ENCODE measurements at places on chromosomes 16 and 17.

DNA sequence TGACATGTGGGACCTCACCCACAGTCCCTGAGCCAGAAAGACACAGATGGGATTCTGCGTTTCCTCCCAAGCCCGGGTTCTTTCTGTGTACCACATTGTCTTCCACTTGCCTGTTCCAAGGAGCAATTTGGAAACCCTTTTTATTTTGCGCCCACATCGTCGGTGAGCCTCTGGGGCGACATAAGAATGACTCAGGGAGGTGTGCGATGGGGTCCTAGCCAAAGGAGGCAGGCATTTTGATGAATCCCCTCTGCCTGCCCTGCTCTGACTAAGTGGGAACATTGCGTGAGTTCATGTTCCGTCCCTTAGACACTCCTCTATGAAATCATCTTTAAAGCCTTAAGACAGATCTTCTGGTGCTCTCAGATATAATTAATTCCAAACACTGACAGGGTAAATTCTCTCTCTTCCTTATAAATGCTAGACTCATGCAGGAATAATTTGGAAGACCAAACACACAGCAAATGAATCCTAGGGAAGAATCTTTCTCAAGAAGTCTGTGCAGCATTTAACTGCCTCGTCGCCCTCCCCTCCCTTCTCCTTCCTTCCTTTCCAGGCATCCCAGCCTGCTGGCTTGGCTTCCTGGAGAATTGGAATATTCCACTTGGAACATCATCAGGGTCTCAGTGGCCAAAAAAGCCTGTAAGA is 52.7 kb upstream of the FOXF1 start:
- no peak for DNase-seq

GRCh38 chr17:79927136-79927661 is 88.0 kb upstream of the CBX4 start:
- no peak for DNase-seq

GRCh38 chr16:80323187-80323807 is 217.5 kb upstream of the DYNLRB2 start:
- no peak for DNase-seq

- DNase-seq = no peak
Measured at GRCh38 chr17:39751637-39752036, 13.9 kb downstream of the GRB7 start.

DNA sequence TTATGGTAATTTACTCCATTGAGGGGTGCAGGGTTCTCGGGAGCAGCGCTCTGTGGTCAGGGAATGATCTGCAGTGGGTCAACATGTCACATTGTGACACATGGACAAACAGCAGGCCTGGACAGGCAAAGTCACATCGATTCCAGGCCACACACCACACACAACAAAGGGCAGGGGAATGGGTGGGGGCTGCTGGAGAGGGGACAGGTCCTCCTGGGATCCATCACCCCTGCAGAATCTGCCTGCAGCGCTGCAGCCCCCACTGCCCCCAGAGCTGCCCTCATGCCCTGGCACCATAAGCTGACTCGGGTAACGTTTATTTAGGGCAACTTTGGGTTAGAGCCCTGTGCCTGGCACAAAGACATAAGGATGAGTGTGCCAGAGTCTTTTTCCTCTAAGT is 9.1 kb downstream of the PEMT start:
- DNase-seq = no peak

- no peak for DNase-seq
Measured at GRCh38 chr16:13885700-13886099, 34.3 kb upstream of the ERCC4 start.

GRCh38 chr16:88719267-88719932 is 13.1 kb downstream of the CTU2 start:
- DNase-seq = no peak

- DNase-seq = no peak
Measured at GRCh38 chr17:50613007-50613992, 21.4 kb upstream of the ABCC3 start.

DNA sequence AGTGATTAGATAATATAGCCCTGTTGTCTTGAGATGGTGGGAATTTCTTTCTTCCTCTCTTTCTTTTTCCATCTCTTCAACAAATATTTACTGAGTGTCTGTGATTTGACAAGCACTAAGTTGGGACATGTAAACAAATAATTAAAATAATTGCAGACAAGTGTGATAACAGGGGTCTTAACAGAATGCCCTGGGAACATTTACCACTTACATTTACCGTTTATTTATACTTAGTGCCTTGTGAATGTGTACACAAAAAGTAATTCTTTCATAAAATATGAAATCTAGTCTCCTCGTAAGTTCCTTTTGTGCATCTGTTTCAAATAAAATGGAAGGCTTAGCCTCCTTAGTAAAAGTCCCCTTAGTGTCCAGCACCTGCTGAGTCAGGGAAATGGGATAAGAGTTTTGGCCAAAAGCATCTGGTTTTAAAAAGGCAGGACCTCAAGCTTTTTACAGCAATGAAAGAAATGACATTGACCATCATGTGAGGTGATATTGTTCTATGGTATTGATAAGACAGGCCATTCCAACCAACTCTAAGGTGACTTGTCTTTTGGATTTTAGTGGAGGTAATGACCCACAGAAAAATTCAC is 188.2 kb downstream of the HS3ST3B1 start:
- DNase-seq = no peak

- no peak for DNase-seq
Measured at GRCh38 chr17:42053731-42054500, 3.5 kb upstream of the C17orf113 start.

- no peak for DNase-seq
Measured at GRCh38 chr16:6777624-6778023, 555.0 kb upstream of the RBFOX1 start.

GRCh38 chr17:62921817-62922216 is 44.2 kb upstream of the TANC2 start:
- no peak for DNase-seq

DNA sequence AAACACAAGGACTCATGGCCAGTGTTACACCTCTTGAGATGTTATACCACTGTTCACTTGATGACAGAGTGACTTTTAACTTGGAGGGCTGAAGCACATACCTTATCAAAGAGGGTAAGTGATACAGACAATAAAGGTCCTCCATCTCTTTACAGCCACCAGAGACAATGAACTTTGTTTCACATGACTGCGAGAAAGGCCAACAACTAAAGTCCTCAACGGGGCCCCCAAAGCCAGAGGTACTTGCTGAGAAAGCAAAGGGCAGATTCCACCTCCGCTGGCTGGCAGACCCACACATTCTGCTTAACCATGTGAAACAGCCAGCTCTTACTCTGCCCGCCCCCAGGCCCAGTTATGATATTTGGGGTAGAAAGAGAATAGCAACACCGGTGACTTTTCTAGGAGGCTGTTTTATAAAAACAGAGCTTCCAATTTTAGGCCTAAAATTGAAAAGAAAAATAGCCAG is 21.4 kb downstream of the DCUN1D3 start:
- DNase-seq = no peak

DNA sequence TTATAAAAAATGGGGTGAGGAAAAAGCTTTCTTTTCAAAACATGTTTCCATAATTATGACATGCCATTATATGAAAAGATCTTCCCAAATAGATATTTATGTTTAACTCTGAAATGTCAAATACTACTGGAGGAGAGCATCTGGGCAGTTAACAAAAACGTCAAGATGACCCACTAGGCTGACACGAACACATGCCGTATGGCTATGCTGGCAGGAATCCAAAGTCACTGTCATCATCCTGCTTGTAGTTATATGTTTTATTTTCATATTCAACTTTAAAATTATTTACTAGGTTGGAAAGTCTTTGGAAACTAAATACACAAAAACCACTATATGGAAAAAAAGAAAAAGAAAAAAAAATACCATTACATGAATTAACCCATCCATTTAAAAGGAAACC is 27.3 kb downstream of the ANKFY1 start:
- no peak for DNase-seq

GRCh38 chr17:78675836-78676235 is 98.6 kb upstream of the DNAH17 start:
- DNase-seq = no peak

DNA sequence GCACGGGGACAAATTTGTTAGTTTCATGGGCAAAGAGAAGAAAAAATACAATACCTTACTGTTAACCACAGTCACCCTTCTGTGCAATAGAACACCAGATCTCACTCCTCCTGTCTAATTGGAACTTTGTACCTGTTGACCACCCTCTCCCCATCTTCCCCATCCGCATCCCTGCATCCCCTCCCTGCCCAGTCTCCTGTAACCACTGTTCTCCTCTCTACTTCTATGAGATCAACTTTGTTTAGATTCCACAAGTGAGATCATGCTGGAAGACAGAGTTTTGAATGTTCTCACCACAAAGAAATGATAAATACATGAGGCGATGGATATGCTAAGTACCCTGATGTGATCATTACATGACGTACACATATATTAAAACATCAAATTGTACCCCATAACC is 47.7 kb downstream of the CLEC16A start:
- no peak for DNase-seq

GRCh38 chr17:74484066-74484465 is 17.6 kb downstream of the CD300A start:
- DNase-seq = no peak

GRCh38 chr16:85040685-85041084 is 13.1 kb downstream of the KIAA0513 start:
- no peak for DNase-seq

GRCh38 chr17:65228287-65228686 is 91.1 kb downstream of the RGS9 start:
- no peak for DNase-seq

- no peak for DNase-seq
Measured at GRCh38 chr16:14196011-14196410, 124.9 kb downstream of the MRTFB start.

DNA sequence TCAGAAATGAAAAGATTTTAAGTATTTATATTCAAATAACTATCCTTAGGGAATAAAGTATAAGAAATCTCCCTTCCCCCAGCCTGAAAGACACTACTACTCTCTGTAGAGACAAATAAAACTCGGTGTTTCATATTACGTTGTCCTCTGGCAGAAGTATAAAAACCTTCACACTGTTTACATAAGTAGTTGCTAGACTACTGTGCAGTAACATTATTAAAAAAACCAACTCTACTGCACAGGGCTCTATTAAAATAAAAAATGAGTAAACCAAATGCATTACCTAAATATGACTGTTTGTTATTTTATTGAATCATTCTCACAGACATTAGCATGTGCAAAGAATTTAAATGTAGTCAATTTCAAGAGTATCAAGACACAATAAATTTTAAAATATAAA is 67.4 kb downstream of the MED13 start:
- DNase-seq = no peak

- no peak for DNase-seq
Measured at GRCh38 chr16:49750341-49751000, 105.4 kb downstream of the ZNF423 start.

- DNase-seq = no peak
Measured at GRCh38 chr16:55665511-55665910, 9.7 kb downstream of the SLC6A2 start.

GRCh38 chr16:54936201-54936978 is 5.7 kb downstream of the IRX5 start:
- no peak for DNase-seq

DNA sequence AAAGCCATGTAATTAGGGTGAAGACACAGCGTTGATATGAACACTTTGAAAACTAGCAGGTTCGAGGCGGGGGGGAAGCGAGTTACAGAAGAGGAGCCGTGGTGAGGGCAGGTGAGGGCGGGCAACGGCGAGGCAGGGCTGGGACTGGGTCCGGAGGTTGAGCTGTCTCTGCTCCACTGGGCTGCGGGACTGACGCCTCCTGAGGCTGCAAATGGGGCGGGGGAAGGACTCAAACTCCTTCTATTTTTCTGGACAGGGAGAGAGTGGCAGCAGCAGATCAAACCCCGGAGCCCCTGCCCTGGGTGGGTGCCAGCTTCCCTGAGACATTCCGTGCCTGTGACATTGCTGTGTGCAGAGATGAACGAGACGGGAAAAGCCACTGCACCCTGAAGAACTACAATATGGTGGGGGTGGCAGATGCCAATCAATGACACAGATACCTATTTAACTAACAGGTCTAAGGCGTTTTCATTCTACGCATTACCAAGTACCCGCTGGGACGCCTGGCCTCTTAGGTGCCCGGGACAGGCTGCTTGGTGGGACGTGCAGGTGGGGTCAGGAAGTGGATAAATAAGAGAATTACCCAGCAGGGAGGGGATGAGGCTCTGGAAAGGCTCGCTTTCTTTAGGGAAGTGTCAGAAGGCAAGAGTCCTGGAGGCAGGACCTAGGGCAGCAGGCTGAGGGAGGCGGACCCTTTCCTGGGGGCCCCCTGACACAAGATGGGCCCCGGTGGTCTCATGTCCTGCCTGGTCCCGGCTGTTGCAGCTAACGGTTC is 30.4 kb downstream of the RPH3AL start:
- DNase-seq = no peak

DNA sequence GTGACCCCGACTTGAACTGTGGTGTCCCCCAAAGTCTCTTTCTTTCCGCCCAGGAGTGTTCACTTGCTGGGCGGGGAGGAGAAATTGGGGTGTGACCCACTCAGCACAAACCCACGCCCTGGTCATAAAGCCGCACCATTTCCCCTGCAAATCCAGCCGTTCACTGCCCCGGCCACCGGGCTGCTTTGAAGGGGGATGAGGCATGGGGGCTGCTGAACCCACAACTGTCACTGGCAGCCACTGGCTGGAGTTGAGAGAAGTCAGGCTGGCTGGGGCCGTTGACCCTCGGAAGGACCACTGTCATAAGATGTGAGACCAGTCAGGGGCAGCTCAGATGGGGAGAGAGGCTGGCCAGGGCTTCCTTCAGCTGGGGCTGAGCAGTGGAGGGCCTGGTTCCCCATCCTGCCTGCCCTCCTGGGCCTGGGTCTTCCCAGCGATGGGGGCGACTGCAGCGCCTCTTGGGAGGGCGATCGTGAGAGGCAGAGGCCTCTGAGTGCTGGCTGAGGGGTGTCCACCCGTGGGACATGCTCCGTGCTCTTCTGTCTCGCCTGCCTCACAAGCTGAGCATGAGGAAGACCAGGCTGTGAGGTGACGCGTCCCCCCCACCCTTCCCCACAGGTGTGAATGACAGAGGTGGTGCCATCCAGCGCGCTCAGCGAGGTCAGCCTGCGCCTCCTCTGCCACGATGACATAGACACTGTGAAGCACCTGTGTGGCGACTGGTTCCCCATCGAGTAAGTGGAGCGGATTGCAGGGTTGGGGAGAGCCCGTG is 19.5 kb downstream of the C16orf90 start:
- no peak for DNase-seq

GRCh38 chr16:1788708-1789100 is 4.8 kb downstream of the IGFALS start:
- no peak for DNase-seq

DNA sequence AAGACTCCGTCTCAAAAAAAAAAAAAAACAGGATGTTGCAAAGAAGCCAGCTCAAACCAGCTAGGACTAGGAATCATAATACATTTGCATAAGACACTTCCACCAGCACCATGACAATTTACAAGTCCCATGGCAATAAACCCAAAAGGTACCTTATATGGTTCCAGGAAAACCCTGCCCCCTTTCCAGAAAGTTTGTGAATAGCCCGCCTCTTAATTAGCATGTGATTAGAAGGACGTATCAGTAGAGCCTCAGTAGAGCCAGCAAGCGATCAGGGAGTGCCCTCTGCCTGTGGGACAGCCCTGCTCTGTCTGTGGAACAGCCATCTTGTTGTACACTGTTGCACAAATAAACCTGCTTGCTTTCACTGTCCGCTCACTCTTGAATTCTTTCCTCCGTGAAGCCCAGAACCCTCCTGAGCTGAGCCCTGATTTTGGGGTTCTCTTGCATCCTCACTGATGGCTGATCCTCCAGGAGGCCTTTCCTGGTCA is 14.0 kb downstream of the NUPR1 start:
- DNase-seq = no peak
